ENCODE measurements at places on chromosomes 4 and X.

DNA sequence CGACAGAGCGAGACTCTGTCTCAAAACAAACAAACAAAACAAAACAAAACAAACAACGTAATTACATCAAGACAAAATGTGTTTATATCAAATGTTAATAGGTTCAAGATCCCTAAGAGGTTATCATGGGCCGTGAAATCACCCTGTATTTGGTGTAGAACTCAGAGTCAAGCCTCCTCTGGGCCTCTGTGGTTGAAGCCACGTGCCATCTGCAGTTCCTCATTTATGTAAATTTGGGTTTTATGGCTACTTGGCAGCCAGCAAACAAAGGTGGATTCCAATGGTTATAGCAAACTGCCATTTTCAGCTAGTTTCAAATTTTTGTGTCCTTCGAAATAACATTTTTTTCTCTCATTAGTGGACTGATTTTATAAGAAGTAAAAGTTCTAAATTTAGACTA, 16.4 kb downstream of the NSDHL start:
- no peak for DNase-seq

- DNase-seq = no peak
Observed at GRCh38 chrX:2962381-2962780, 33.2 kb upstream of the ARSD start.

GRCh38 chrX:132270699-132271098, 51.5 kb upstream of the RAP2C start:
- DNase-seq = no peak

DNA sequence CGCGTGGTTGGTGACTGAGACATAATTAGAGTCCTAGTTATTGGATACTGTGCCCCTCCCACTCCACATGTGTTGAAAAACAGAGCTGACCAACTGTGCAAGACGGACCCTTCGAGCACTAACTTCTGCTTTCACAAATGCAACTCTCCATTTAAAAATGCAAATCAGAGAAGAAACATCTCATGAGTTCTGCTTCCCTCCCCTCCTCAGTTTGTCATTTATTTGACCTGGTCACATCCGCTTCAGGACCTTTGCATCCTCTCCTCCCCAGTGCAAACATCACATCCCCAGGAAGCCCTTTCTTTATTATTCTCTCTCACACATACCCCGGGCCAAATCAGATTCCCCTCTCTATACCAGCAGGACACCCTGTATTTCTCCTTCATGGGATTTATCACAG, 38.1 kb upstream of the NOCT start:
- no peak for DNase-seq

- DNase-seq = no peak
Observed at GRCh38 chr4:3294401-3295241, 1.8 kb downstream of the RGS12 start.

DNA sequence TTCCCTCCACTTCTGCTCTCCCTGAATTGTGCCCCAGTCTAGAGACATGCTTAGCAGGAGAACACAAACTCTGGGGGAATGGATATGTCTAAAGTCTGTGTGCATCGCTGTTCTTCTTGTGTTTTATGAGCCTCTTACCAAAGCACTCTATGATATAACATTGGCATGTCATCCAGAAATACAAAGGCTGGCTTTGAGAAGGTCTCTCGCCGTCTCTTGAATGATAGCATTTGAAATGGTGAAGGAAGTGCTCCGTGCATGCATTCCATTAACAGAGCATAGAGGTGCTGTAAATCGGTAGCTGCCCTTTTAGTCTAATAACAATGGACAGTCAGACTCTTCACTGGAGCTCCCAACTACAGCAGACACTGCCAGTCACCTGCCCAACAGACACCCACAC, 7.1 kb upstream of the FAM149A start:
- no peak for DNase-seq

GRCh38 chrX:47311932-47312774, 58.2 kb upstream of the ZNF157 start:
- no peak for DNase-seq

DNA sequence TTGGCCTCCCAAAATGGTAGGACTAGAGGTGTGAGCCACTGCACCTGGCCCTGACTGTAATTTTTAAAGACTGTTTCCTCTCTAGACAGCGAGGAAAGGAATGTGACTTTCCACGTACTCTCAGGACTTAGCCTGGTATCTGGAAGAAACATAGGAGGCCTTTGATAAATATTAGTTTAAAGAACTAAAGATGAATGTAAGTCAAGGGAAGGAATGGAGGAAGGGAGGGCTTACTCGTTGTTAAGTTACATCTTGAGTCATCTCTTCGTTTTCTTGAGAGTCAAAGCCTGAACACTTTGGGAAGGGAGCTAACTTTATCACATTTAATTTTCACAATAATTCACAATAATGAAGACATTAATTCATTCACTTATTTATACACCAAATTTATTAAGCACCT, 7.2 kb upstream of the LNX1 start:
- no peak for DNase-seq

DNA sequence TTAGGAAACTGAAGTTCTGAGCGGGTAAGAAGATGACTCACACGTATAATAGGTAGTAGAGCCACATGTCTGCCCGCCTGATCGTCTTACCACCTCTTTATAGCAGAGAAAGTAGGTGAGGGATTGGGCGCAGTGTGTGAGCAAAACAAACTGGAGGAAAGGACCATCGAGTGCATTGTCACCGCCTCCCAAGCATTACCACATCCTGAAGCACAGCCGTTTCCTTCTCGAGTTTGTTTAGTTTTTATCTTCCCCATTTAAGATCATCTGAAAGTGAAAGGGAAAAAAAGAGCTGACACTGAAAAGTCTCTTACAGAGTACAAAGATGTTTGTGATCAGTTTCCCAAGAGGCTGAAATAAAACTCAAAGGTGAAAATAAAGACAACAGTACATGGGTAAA, 14.8 kb downstream of the PDK3 start:
- DNase-seq = peak; percentile 63

DNA sequence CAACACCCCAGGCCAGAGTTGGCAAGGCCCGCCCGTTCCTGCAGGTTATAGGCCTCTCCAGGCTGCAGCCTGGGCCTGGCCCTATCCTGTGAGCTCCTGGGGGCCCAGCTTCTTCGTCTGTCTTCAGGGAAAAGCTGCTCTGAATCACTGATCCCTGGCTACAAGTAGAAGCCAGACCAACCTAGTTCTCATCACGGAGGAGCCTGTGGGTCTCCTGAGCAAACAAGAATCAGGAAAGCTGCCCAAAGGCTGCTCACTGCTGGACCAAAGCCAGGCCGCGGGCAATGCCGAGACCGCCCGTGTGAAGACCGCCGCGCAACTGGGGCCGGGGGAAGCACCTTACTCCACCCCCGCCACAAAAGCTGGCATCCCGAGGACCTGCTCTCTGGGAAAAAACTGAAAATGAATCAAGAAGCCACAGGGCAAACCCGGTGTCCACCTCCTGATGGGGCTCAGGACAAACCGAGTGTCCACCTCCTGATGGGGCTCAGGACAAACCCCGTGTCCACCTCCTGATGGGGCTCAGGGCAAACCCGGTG, 12.8 kb downstream of the CTBP1 start:
- no peak for DNase-seq

DNA sequence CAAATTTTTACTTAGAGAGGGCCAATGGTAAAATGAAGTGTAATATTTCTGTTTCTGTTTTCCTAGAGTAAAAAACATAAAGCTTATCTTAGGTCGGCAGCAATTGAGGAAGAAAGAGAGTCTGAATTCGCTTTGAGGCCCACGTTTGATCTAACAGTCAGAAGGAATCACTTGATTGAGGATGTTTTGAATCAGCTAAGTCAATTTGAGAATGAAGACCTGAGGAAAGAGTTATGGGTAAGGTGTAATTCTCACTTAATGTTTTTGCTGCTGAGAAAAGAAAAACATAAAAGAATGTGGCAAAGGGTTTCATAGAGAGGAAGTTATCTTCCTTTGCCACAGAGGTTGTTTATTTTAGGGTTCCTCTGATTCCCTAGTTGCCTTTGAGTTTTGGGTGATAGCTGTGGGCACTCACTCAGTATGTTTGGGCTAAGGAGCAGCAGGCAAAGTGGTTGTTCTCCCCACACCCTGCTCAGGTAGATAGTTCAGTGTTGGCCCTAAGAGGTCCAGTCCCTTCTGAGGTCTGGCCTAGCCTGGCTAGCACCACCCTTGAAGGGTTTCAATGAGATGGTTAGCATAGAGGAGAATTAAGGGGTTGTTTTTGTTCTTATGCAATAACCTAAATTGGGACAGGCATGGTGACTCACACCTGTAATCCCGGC, 32.3 kb downstream of the HERC5 start:
- no peak for DNase-seq

DNA sequence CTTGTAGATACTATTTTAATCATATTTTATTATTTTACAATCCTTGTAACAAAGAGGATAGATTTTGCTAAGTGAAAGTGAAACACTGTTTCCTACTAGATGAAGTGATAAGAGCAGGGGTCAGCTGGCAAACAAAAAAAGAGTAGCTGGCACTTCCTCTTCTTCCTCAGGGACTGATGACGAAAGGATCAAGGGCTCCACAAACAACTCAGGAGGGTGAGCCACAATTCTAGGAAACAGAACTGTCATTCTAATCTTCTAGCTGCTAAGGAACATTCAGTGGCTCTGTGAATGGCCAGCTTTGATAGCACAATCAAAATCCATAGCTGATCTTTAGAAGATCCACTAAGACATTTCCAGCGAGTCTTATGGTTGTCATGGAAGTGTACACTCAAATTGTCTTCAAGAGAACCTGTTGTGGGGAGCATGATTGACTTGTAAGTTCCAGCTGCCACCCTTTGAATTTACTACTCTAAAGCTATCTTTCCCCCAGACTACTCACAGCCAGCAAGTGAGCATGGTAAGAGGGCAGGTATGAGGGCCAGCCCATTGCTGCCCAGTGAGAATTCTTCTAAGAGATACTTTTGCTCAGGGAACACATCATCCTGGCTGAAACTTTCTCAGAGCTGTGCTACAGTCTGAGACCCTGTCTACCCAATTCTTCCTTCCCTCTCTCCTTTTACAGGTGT, 275.7 kb upstream of the RASGEF1B start:
- DNase-seq = no peak

GRCh38 chr4:77782102-77782835, 36.9 kb downstream of the CNOT6L start:
- no peak for DNase-seq

GRCh38 chr4:182537031-182537795, 294.0 kb downstream of the TENM3 start:
- no peak for DNase-seq

DNA sequence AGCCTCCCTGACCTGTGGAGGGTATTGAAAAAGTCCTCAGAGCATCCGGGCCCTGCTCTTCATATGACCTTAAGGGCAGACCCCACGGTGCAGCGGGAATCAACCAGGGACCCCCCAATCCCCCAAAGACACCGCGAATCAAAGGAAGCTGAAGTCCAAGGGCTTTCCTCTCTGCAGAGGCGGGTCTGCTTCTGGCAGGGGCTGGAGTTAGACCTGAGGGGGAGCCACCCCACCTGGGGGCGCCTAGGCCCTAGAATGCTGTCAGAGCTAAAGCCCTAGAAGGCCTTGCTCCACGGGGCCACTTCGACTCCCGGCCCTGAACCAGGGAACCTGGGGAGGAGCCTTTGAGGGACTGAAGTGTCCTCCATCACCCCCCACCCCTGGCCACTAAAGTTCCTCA, 2.8 kb upstream of the HAUS7 start:
- no peak for DNase-seq

DNA sequence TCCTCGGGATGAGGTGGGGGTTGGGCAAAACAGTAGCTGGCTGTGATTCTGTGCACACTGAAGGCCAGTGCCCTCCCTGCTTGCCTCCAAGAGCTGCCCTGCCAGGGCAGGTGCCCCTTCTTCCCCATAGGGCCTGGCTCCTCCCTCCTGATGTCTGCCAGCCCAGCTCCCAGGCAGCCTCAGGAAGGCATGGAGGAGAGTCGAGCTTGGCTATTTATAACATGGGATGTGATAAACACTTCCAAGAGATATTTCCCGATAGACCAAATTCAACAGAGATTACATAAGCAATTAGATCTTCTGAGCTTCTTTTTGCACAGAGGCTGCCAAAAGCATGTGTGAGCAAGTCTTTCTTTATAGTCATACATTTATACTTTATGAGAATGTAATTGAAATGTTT, 45.3 kb upstream of the PJA1 start:
- DNase-seq = no peak

GRCh38 chr4:23876418-23877089, 13.3 kb downstream of the PPARGC1A start:
- no peak for DNase-seq

DNA sequence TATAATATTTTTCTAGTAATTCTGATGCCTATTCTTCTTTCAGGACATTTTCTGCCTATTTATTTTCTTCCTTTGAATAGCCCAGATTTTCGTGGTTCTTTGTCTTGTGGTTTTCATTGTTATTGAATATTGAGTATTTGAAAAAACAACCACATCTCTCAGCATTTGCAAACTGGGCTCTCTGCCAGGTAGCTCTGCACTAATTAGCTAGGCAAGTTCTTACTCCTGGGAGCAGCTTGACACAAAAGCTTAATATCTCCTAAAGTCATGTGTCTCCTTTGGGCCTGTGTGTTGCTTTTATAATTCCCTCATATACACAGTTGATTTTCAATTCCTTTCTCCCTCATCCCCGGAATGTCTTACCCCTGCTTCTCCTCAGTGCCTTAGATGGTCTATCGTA, 413.5 kb upstream of the GRIA3 start:
- no peak for DNase-seq

- DNase-seq = no peak
Observed at GRCh38 chr4:150219841-150220240, 141.6 kb downstream of the DCLK2 start.

GRCh38 chr4:151361126-151361525, 35.7 kb upstream of the SH3D19 start:
- no peak for DNase-seq

DNA sequence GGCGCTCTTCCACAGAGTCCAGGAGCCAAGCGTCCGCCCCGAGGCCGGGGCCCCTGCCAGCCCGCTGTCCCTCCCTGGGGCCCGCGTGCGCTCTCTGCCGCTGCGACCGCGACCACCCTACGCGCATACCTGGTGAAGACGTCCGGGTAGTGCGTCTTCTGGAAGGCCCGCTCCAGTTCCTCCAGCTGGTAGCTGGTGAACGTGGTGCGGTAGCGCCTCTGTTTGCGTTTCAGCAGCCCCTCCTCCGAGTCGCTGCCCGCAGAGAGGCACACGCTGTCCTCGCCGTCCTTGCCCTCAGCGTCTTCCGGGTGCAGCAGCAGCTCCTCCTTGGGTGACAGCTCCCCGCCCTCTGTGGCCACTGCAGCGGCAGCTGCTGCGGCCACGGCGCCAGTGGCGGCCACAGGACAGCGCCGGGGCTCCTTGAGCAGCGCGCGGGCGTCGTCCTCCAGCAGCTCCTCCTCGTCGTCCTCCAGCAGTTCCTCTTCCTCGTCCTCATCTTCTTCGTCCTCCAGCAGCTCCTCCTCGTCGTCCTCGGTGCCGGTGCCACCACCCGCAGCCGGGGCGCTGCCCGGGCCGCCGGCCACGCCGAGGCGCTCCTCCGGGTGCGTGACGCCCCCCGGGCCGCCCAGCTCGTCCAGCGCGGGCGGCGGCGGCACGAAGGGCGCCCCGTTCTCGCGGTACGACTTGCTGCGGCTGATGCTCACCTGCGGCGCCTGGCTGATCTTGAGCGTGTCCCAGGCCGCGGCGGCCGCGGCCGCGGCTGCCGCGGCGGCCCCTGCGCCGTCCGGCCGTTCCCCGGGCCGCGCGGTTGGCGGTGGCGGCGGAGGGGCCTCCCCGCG, 2.8 kb downstream of the ARX start:
- no peak for DNase-seq

GRCh38 chr4:176824645-176825366, 32.1 kb upstream of the VEGFC start:
- DNase-seq = no peak
